ENCODE measurements at places on chromosomes 12 and 14. TPM values are rescaled to one million over a fixed set of nuclear protein-coding genes. Genes with fewer than 3 reads are reported as not detected.
A peak's percentile ranks its signal among the peaks of the same experiment; 100 is the strongest.

DNA sequence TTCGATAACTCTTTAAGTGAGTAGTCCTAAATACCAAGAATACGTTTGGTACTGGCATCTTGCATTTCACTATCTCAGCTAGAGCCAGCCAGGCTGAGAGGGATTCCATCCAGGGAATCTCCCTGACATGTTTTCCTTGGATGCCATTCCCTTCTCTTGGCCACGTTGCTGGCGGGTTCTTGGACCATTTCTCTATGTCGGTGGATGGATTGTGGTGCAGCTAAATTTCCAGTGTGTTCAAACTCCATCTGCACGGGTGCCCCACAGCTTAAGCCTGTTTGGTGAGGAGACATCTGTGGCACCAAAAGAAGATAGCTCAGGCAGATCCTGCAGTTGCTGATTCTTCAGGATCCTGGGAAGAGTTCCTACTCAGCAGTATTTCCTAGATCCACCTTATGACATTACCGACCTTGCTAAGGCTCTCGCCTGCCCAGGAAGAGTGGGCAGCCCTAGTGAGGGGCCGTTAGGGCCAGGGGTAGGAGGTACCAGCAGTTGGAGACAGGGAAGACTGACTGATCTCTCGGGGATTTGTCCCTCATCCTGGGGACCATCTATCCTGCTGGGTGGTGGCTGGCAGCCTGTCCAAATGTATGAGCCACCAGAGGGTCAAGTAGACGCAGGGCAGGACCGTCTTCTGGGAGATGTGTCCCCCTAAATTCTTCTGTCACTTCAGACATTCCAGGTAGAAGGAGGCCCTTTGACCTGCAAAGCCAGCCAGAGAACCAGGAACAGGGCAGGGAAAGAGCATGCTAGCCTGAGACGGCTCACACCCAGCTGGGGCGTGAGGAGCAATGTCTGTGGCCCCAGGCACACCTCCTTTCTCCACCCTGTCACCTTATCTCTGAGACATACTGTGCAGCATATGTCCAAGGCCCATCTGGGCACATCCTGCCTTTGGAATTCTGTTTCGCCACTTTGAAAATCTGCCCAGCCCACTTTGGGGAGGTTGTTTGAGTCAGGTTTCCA, 72.6 kb upstream of the CAPRIN2 start:
- peaks cover 15% of the 10 kb centered on the region for H3K27me3 ChIP-seq
- no peak for DNase-seq
- H3K4me1 ChIP-seq: peaks cover 10% of the 10 kb centered on the region
- no peak overlapping the region for H3K27ac ChIP-seq
- no peaks in the 10 kb centered on the region for H3K36me3 ChIP-seq

DNA sequence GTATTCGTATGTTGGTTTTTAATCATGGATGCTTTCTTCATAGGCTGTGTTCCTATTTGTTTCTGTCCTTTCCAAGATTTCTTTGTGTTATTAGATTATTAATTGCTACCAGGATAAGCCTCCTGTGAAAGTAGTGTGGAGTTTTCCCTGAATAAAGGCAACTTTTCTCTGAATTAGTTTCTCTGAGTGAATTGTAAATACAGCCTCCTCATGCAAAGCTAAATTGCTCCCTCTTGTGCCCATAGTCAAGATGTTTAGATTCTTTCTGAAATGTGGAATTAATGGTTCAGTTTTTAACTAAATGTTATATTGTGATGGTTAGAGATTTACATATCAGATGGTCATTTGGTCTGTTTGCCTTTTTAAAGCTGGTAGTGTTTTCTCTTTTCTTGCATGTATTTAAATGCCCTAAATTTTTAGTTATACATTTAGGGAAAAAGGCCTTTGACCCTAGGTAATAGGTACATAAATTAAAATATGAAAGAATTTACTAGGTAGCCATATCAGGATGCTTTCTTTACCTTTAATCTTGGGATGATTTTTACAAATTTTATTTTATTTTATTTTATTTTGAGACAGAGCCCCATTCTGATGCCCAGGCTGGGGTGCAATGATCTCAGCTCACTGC, 8.9 kb downstream of the APAF1 start:
- peak; percentile 49 for DNase-seq
- peaks cover 20% of the 10 kb centered on the region for H3K4me1 ChIP-seq
- H3K36me3 ChIP-seq: peaks cover 37% of the 10 kb centered on the region
- no peak overlapping the region for H3K27ac ChIP-seq
- no peaks in the 10 kb centered on the region for H3K27me3 ChIP-seq
- H3K4me3 ChIP-seq: no peak overlapping the region

GRCh38 chr12:132429602-132429945, 60.4 kb upstream of the FBRSL1 start:
- H3K27ac ChIP-seq: no peak overlapping the region
- no peak for DNase-seq
- H3K36me3 ChIP-seq: no peaks in the 10 kb centered on the region
- no peaks in the 10 kb centered on the region for H3K27me3 ChIP-seq

- H3K36me3 ChIP-seq: peaks cover 36% of the 10 kb centered on the region
- H3K4me3 ChIP-seq: no peak overlapping the region
- H3K27me3 ChIP-seq: peaks cover 2% of the 10 kb centered on the region
- no peak overlapping the region for H3K27ac ChIP-seq
Measured at GRCh38 chr12:111838353-111838752, 3.7 kb upstream of the MAPKAPK5 start.

DNA sequence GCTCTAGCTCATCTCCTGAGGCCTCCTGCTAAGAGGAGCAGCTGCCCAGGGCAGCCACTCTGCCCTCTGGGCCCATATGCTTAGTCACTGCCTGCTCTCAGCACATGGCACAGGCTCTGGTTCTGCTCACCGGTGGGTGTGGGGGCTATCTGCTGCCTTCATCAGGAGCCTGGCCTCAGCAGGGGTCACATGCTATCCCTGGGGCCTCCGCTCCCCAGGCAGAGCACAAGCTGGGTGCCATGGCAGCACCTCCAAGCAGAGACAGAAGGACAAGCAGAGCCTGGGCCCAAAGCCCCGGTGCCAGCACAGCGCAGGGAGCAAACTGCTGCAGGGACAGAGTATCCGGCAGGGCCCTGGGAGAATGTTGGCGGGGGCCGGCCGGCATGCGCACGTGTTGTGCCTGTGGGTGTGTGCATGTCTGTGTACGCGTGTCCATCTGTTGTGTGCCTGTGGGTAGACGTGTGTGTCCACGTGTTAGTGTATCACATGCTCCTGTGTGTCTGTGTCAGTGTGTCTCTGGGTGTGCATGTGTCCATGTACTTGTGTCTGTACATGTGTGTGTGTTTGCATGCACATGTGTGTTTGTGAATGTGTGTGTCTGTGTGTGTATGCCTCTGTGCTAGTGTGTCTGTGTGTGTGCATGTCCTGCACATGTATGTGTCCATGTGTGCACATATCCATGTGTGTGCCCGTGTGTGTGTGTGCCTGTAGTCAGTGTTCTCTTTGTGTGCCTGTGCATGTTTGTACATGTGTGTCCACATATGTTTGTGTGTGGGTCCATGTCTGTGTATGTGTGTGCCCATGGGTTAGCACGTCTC, 326.9 kb downstream of the TMEM121 start:
- peaks cover 13% of the 10 kb centered on the region for H3K36me3 ChIP-seq
- peaks cover 31% of the 10 kb centered on the region for H3K4me1 ChIP-seq
- no peak overlapping the region for H3K4me3 ChIP-seq

DNA sequence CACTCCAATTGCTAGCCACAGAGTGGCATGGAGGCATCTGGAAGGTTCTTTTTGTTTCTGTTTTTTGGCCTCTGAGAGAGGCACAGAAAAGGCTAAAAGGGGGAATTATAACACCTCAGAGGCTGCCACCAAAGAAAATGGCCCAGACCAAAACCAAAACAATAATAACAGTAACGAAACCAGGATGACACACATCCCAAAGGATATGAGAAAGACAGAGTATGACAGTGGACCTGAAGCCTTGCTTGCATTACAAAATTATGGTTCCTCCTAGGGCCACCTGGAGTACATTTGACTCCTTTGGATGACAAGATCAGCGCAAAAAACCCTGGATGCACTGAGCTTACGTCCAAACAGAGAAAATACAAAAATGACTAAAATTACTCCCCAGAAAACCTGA, 152.7 kb downstream of the AEBP2 start:
- no peaks in the 10 kb centered on the region for H3K27me3 ChIP-seq
- no peak overlapping the region for H3K27ac ChIP-seq
- no peaks in the 10 kb centered on the region for H3K4me1 ChIP-seq
- H3K4me3 ChIP-seq: no peak overlapping the region
- DNase-seq: no peak

Gene ZC2HC1C
- 3.3 TPM for total RNA-seq

Gene ANKRD52
- total RNA-seq: 39.0 TPM

GRCh38 chr12:27179400-27180214, 64.5 kb upstream of the STK38L start:
- no peaks in the 10 kb centered on the region for H3K27me3 ChIP-seq
- DNase-seq: peak; percentile 39
- no peaks in the 10 kb centered on the region for H3K36me3 ChIP-seq
- H3K4me3 ChIP-seq: no peak overlapping the region
- H3K27ac ChIP-seq: peak overlapping the region; percentile 28
